ENCODE measurements at places on chromosomes 1 and 21. TPM values are rescaled to one million over a fixed set of nuclear protein-coding genes. Genes with fewer than 3 reads are reported as not detected.

DNA sequence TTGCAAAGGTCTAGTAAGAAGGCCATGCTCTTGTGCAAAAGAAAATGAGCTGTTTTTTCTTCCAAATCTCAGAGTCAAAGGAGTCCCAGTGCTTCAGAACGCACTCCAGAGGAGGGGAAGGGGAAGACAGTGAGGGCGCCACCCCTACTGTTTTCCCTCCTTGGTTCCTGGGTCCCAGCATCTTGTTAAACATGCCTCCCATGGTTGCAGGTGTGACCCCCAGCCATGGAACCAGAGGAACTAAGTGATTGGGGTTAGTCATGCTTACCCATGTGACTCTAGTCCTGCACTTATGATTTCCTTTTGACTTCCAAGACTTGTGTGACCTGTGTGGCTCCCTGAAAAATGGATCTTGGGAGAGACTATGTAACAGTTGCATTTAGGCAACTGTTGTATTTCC lies 6.1 kb upstream of the AKR7A3 start:
- DNase-seq: no peak

- DNase-seq: no peak
Measured at GRCh38 chr1:223652436-223652941, 13.0 kb downstream of the CAPN8 start.

DNA sequence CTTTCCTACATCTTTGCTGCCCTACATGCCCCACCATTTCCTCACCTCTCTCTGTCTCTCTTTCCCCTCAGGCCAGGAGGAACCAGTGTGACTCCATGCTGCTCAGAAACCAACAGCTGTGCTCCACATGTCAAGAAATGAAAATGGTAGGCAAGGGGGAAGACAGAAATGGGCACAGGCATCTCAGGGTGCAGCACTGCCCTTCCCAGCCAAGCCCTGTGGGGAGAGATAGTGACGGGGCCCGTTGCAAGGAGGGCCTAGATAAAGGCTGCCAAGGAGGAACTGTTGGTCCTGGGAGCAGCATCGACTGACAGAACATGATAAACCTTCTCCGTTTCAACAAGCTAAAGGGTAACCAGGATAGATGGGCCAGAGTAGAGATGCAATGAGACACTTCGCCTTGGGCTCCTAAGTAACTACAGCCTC lies 12.5 kb upstream of the PIGC start:
- no peak for DNase-seq

- DNase-seq: no peak
Measured at GRCh38 chr1:154178911-154179811, 12.7 kb downstream of the TPM3 start.

MAN1C1 gene
- total RNA-seq: not detected

Measured in Caki2 (cell line).